ENCODE measurements at places on chromosomes 5 and 9.

DNA sequence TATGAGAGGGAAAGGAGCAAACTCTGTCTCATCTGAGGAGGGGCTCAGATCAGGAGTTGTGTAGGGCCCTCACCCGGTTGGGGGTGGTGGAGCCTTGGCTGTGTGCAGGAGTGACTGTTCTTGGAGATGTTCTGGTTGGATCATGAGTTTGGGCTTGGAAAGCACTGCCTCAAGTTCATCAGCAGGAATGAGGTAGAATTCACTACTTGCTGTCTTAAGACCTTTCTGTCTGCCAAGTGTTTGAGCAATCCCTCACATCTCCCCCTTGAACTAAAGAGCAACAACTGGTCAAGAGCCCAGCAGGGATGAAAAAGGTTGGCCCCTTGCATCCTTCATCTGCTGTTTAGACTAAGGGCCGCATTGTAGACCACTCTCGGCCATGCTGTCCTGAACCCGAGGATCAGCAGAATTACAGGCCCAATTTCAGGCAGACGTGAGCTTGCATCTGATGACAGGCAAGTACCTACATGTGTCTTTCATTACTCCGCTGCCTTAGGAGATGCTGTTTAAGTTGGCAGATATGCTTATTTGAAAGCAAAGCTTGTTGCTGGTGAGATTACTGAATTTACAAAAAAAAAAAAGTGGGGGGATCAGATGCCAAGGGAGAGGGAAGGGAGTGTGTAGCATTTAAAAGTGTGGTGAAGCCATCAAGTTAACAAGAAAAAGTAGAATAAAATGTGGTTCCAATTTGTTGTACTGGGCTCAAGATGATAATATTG, 36.4 kb downstream of the PIK3R1 start:
- no peak for DNase-seq

DNA sequence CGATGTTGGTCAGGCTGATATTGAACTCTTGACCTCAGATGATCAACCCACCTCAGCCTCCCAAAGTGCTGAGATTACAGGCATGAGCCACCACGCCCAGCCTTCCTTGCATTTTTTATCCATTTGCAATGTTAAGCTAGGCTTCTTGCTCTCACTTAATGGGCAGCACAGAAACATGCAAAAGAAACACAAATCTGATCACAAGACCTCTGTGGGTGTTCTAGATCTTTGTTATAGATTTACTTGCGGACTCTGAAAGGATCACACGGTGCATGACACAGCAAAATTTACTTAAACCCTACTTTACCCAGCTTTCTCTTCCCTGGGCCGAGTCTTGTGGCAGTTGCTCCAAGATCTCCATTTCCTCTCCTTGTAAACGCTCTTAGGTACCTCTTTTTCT, 71.3 kb downstream of the PSAT1 start:
- DNase-seq, result no peak

DNA sequence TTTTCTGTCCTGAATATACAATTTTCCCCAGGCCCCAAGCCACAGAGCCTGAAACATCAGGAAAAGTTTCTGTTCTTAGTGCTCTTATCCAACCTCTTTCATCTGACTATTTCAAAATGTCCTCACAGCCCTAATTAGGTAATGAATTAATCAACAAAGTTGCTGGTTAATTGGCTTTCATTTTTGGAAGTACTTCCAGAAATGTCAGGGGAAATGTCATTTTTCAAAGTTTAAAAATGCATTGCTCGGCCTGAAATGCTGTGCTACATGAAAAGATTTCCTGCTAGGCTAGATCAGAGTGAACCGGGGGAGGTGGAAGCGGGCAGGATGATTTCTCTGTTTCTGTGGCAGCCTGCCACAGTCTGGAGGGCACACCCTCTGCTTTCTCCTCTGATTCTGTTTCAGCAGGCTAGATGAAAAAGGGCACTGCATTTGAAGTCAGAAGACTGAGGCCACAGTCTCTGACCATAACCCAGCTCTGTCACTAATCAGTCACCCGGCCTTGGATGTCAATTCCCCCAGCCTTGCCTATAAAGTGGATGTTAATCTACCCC, 55.9 kb upstream of the BARX1 start:
- DNase-seq, result no peak

DNA sequence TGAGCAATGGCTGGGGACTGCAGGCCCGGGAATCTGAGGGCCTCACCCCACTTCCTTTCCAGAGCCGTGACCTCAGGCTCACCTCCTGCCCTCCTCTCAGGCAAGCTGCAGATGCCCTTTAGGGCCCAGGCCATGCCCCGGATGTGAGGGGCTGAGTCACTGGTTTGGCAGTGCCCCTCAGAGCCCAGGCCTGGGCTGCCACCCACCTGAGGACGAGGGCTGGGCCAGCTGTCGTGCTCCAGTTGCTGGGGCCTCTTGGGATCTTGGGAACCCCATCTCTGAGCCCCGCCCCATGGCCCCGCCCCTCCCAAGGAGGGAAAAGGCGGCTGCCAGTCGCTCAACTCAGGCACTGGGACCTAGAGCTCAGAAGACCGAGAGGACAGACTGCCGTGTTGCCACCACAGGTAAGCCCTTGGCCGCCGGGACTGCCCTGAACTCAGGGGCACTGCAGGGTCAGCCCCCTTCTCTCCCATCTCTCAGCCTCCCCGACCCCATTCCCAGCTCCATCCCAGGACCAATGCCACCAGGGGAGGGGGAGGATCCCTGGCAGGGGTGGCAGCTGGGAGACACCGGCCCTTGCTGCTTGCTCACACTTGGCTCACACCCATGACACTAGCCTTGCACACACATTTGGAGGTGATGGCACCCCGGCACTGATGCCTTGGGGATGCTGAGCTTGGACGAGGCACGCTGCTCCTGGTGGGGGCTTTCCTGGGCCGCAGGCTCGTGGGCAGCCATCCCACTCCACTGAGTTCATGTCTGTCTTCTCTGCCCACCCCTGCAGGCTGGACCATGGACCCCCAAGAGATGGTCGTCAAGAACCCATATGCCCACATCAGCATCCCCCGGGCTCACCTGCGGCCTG, at the start of gene CYSRT1:
CYSRT1 (plus strand) TSS at position 345 of the 865 bp plus-strand sequence; CDS start at position 793, 448 bp downstream.
- DNase-seq, result no peak

DNA sequence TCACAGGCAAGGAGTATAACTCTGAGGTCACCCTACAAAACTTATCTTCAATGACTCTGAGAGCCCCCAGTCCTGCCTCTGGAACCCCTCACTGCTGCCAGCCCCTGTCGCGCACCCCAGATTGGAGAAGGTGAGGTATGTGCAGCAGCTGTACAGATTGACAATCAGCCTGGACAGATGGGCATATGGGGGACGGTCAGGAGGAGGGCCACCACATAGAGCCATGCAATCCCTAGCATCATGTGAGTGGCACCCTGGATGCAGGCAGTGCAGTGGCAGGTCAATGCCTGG, 90.1 kb downstream of the LMX1B start:
- DNase-seq, result no peak

DNA sequence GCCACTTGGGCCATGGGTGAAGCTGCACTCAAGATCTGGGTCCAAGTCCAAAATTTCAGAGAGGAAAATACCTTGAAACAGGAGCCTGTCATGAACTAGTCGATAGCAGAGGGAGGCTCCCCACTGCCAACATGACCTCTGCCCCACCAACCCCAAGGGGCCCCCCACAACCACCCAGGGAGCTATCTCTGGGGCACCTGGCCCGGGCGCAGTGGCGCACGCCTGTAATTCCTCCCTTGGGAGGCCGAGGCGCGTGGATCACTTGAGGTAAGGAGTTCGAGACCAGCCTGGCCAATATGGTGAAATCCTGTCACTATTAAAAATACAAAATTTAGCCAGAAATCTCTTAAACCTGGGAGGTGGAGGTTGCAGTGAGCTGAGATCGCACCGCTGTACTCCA, 20.1 kb upstream of the HMCN2 start:
- no peak for DNase-seq

DNA sequence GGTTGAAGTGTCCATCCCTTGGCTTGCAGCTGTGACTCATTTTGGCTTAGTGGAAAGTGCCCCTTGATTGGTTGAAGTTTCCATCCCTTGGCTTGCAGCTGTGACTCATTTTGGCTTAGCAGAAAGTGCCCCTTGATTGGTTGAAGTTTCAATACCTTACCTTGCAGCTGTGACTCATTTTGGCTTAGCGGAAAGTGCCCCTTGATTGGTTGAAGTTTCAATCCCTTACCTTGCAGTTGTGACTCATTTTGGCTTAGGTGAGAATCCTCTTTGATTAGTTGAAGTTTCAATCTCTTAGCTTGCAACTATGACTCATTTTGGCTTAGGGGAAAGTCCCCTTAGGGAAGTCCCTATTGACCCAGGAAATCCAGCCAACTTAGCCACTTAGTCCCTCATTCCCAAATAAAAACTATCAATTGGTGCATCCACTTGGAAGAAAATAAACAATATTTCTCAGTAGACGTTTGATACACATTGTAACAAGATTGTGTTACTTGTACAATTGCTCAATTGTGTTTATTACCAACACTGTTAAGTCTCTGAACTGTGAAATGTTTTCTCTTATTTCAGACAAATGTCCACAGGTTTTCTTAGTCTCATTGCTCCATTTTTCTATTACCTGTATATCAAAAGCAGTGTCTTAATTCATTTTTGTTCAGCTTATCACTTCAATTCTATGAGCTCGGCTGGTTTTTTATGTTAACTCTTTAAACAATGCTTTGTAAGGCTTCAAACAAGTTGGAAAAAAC, 2308.8 kb upstream of the ACO1 start:
- no peak for DNase-seq

DNA sequence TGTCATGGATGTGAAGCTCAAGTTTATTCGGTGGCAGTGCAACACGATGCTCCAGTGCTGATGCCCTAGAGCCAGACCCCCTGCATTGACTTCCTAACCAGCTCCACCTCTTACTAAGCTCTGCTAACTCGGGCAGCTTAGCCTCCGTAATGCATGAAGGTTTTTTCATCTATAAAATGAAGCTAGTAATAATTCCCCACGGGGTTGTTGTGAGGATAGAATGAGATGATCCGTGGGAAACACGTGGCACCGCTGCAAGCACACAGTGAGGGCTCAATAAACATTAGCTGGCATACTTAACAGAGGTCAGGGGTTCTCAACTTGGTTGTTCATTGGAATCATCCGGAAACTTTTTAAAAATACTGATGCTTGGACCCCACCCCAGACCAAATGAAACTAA, 6.8 kb downstream of the ENC1 start:
- DNase-seq, result no peak

GRCh38 chr5:143399616-143400540, 3.6 kb downstream of the NR3C1 start:
- DNase-seq, result no peak

DNA sequence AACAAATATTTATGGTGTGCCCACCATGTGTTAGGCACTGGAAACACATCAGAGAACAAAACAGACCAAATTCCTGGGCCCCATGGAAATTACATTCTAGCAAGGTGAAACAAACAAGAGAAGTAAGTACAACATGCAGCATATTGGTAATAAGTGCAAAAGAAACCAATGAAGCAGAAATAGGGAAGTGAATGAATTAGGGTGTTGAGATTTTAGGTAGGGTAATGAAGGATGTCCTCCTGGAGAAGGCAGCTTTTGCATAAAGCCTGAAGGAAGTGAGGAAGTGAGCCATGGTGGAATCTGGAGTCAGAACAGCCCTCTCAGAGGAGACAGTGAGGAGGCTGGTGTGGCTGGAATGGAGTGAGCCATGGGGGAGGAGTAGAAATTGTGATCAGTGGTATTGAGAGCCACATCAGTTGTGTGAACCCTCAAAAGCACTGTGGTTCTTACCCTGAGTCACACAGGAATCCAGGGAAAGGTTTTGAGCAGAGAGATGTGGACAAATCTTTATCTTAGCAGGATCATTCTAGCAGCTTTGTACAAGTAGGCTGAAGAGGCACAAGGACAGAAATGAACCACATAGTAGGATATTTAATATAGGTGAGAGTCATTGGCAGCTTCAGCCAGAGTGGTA, 52.7 kb upstream of the ARL15 start:
- DNase-seq, result no peak

- DNase-seq, result no peak
Measured at GRCh38 chr9:92974161-92974661, 26.9 kb downstream of the FGD3 start.

GRCh38 chr9:33164138-33164809, 2.9 kb downstream of the B4GALT1 start:
- DNase-seq, result no peak

- no peak for DNase-seq
Measured at GRCh38 chr9:113482341-113482740, 18.8 kb downstream of the RGS3 start.

- no peak for DNase-seq
Measured at GRCh38 chr5:115686738-115687074, 60.9 kb upstream of the TMED7 start.

DNA sequence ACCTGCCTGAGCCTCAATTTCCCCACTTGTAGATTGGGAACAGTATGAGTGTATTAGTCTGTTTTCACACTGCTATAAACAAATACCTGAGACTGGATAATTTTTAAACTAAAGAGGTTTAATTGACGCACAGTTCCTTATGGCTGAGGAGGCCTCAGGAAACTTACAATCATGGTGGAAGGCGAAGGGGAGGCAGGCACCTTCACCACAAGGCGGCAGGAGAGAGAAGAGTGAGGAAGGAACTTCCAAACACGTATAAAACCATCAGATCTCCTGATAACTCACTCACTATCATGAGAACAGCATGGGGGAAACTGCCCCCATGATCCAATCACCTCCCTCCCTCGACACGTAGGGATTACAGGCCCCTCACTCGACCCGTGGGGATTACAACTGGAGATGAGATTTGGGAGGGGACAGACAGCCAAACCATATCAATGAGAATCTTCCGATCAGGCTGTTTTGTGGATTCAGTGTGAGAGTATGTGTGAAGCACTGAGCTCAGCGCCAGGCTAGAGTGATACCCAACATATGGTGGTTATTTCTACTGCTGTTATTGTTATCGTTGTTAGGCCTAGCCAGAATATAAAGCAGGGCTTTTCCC, 14.6 kb upstream of the LMX1B start:
- DNase-seq, result no peak

GRCh38 chr9:31323726-31324444, 1060.6 kb upstream of the ACO1 start:
- no peak for DNase-seq

DNA sequence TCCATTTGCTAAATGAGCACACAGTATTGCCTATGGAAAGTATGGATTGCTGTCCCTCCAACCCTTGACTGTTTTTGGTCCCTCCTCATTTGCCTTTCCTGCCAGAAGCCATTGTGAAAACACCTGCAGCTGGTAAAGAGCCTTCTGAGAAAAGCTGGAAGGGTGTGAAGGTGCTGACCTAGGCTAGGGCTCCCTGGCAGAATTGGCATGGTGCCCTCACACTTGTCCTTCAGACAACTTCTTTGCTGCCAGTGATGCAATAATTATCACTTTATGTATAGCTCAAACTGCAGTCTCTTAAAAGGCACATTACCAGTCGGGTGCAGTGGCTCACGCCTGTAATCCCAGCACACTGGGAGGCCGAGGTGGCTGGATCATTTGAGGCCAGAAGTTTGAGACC, 4.2 kb downstream of the TXNDC15 start:
- DNase-seq, result no peak

GRCh38 chr5:142615948-142616347, 69.9 kb downstream of the FGF1 start:
- no peak for DNase-seq

DNA sequence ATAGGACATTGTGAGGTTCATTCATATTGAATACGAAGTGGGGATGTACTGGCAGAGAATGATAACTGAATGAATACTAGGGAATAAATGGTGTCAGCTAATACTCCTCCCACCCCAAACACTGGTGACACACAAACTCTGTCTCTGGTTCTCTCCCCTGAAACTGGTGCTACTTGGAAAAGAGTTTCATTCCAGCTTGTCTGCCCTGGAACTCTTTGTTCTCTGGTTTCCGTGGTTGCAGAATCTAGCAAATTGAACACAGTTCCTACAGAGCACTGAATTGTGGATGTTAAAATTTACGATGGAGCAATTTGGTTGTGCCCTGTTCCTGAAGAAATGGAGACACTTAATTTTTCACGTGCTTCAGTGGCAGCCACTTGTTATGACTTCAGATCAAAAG, 181.7 kb downstream of the KCTD16 start:
- no peak for DNase-seq
